ENCODE measurements at places on chromosomes 16 and 17.

- no peak for DNase-seq
Measured at GRCh38 chr16:82773018-82773417, 146.2 kb downstream of the CDH13 start.

- DNase-seq = no peak
Measured at GRCh38 chr17:753418-753817, 1.4 kb upstream of the GEMIN4 start.

GRCh38 chr17:73719588-73720071, 75.4 kb upstream of the SDK2 start:
- no peak for DNase-seq

DNA sequence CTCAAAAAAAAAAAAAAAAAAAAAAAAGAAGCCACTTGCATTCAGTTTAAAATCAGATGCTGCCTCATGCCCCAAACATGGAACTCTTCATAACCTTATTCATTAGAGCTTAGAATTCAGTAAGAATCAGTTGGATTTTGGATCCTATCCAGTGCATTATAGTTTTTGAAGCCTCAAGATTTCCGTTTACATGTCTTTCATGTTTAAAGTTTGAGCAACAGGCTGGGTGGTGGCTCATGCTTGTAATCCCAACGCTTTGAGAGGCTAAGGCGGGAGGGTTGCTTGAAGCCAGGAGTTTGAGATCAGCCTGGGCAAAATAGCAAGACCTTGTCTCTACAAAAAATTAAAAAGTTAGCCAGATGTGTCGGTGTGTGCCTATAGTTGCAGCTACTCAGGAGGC, 55.0 kb downstream of the SNTB2 start:
- DNase-seq = no peak

- DNase-seq = peak; percentile 32
Measured at GRCh38 chr17:19513897-19514488, 19.7 kb upstream of the SLC47A1 start.

GRCh38 chr16:53832896-53833544, 129.1 kb downstream of the FTO start:
- no peak for DNase-seq

- DNase-seq = no peak
Measured at GRCh38 chr17:32323811-32324491, 18.0 kb downstream of the C17orf75 start.

- DNase-seq = no peak
Measured at GRCh38 chr17:73320601-73321264, 8.9 kb upstream of the CDC42EP4 start.

DNA sequence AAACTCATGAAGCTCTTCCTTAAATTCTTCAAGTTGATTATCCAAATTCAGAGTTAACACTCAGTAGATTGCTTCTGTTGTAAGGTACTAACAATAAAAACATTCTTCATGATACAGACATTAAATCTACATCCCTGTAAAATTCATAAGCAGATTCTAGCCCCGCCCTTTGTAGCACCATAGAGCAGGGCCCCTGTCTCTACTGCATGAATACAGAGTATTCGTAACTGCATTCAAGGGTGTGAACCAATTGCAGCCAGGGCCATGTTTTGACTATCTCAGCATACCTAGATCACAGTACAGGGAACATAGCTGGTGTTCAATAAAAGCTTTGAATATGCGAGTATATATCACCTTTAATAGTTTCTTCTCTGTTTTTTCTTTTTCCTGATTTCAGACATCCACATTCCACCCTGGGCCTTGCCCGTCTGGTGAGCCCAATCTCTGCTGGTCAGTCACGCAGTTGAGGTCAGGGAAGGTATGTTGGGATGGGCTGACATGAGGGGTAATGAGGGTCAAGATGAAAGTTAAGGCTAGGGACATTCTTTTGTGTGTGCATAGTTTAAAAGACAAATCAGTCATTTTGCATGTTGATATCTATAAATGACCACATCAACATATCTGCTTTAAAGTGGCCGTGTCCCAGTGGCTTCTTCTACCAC, 33.0 kb downstream of the KCNJ16 start:
- no peak for DNase-seq

DNA sequence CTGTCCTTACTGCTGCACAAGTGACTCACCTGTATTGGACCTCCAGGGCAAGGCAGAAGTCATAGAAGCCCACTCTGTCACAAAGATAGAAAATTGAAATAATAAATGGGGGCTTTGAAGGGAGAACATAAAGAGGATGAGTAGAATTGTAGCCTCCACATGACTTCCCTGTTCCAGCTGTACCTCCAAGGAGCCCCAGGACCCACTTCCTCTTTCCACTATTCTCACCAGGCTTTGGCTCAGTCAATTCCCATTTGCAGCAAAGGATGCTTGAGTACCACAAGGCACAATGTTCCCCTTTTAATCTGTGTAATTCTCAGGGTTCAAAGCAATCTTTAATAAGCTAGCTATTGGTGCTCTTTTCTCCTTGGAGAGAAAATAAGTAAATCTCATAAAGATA, 512.1 kb downstream of the TOX3 start:
- DNase-seq = no peak

GRCh38 chr17:60926466-60927183, 249.0 kb downstream of the BCAS3 start:
- no peak for DNase-seq

- DNase-seq = no peak
Measured at GRCh38 chr17:40247926-40248495, 28.9 kb downstream of the WIPF2 start.

DNA sequence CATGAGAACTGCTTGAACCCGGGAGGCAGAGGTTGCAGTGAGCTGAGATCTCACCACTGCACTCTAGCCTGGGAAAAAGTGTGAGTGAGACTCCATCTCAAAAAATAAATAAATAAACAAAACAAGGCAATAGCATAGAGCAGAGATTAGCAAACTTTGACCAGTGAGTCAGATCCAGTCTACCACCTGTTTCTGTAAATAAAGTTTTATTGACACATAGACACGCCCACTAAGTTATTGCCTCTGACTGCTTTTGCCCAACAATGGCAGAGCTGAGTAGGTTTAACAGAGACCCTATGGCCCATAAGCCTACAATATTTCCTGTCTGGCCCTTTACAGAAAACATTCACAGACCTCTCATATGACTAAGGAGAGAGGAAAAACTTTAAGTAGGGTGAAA, 44.3 kb downstream of the XYLT1 start:
- DNase-seq = no peak

DNA sequence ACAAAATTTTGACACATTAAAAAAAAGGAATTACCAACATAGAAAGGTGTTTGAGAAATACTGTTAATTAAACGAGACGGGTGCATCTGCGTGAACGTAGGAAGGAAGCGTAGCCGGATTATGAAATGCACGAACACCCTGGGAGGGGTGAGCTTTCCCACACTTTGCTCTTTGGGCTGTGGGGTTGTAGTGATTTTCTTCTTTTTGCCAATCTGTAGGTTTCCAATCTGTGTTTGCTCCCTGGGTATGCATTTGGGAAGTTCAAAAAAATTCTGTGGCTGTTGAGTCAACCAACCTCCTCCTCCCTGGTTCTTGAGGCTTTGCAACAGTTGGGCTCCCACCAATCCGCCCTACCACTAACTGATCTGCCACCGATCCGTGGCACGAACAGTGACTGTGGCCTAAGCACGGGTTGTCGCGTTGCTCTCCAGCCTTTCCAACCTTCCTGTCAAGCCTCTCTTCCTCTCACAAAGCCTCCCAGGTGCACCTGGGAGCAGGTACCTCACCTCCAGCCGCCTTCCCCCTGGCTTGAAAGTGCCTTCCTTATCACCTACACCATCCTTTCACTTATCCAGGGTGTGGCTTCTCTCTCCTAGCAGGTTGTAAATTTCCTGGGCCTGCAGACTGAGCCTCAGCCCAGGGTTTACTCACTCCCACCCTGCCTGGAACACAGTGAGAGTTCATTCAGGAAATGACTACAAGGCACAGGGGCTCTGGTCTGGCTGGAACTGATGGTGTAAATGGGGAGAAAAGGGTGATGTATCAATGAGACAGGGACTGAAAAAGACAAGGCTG, 16.6 kb downstream of the RTN4RL1 start:
- DNase-seq = no peak

- DNase-seq = no peak
Measured at GRCh38 chr16:74605746-74606520, 981 bp downstream of the GLG1 start.

DNA sequence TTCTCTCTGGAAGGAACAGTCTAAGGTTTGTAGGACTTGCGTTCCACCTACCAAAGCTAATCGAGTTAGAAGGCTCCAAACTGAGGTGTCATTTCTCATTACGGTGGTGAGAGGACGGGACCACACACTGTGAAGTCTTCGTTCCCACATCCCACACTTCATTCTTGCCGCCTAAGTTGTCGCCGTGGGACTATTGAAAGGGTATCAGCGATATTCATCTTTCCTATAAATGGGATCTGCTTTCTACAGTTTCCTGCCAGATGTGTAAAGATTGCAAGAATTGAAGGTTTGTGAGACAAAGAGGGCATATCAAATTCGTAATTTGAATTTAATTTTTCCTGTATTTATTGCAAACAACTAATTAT, 608 bp upstream of the TRIM37 start:
- no peak for DNase-seq

DNA sequence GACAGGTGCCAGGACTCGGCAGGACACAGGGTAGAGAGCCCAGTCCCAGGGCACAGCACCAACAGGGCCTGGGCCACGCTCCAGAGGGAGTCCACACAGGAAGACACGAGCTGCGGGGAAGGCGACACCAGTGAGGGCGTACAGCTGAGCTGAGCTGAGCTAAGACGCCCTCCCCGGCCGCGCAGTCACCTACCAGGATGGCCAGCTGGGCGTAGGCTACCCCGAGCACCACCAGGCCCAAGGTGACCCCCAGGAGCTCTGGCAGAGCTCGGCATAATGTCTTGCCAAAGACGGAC, 42.6 kb downstream of the TSC2 start:
- DNase-seq = no peak

DNA sequence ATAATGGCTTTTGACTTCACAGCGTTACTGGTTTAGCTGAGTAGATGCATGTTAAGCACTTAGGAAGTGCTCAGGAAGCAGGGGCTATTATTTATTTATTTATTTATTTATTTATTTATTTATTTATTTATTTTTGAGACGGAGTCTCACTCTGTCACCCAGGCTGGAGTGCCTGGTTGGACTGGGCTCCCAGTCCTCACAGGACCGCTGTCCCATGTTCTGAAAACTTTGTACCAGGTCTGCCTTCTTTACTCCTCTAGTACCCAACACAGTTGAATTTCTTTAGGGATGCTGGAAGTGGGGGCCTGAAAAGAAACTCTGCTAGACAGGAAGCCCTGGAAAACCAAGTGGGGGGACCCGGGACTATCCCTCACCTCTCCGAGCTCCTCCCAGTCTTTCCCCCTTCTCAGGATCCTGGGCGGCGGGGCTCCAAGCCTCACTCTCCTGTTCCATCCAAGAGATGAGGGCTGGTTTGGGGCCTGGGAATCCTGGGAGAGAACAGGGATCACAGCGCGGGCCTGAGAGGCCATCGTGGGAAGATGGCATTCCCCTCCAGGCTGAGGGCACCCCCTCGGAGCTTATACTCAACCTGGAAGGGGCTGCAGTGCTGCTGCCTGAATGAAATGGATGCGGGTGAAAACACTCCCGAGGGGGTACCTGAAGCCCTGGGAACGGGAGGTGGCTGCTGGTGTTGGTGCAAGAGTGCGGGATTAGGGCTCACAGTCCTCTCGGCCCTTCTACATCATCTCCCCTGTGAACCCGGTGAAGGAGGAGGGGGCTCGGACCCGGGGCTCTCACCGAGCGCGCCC, 674 bp downstream of the ZNF688 start:
- no peak for DNase-seq

Measured in stimulated activated CD4-positive, alpha-beta T cell treated with anti-CD3 and anti-CD28 coated beads, TNF-alpha, amount 100 ng/mL, for 1 hour (primary cell).